ENCODE measurements at places on chromosomes 1 and 21.

- no peak for DNase-seq
Observed at GRCh38 chr1:172350856-172351255, 69.6 kb upstream of the C1orf105 start.

DNA sequence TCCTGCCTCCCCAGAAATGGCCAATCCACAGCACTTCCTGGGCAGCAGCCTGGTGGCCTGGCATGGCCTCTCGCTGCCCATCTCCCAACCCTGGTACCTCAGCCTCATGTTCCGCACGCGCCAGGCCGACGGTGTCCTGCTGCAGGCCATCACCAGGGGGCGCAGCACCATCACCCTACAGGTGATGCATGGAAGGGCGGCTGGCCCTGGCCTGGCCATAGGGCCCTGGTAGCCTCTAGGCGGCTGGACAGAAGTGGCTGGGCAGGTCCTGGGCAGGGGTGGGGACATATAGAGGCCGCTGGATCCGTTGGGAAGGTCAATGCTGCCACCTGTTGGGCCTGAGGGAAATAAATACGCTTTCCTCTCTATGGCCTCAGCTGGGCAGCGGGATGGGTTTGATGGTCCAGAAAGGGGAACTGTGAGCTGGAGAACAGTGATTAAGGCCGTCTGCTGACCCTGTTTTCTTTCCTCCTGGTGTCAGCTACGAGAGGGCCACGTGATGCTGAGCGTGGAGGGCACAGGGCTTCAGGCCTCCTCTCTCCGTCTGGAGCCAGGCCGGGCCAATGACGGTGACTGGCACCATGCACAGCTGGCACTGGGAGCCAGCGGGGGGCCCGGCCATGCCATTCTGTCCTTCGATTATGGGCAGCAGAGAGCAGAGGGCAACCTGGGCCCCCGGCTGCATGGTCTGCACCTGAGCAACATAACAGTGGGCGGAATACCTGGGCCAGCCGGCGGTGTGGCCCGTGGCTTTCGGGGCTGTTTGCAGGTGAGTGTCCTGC lies 14.4 kb downstream of the CELSR2 start:
- DNase-seq: peak; percentile 44

DNA sequence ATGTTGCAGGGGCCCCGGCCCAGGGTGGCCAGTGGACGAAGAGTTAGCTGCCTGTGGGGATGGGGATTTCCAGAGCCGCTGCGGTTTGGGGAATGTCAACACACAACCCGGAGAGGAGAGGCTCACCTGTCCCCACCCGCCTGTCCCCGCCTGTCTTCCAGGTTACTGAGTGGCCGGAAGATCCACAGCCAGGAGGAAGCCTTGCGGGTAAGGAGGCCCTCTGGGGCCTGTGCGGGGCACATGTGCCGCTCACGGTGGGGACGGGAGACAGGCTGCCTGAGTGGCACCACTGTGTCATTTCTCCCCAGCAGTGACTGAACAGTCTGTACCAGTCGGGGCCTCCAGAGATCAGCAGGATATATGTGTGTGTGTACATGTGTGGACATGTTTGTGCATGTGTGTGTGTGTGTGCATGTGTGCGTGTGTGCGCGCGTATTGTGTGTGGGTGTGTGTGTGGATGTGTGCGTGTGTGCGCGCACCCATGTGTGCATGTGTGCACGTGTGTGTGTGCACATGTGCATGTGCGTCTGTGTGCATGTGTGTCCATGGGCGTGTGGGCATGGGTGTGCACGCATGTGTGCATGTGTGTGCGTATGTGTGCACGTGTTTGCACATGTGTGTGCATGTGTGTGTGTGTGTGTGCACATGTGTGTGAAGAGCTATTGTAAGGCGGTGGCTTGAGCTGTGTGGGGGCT lies 25.6 kb downstream of the CSTB start:
- no peak for DNase-seq

- DNase-seq: no peak
Observed at GRCh38 chr1:2650967-2651645, 18.3 kb upstream of the MMEL1 start.

- no peak for DNase-seq
Observed at GRCh38 chr1:54399765-54400164, 6.4 kb downstream of the SSBP3 start.

DNA sequence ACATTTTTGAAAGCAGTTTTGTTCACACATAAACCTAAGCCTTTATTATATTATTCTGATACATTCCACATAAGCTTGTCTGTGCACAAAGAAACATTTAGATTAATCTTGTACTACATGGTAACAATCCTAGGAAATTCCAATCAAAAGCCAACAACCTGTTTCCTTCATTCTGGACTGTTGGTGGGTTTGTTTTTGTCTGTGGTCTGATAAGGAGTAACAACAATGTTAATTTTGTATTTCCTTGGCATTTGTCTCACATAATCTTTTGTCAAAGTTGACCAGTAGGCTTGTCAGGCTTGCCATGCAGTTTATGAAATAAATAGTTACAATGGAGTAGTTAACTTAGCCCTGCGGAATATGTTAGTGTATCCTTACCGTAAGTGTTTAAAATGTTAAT lies 183.3 kb downstream of the DHRS3 start:
- DNase-seq: no peak

GRCh38 chr1:225554216-225554812 lies 98.6 kb downstream of the ENAH start:
- peak; percentile 21 for DNase-seq

- DNase-seq: no peak
Observed at GRCh38 chr1:160761886-160762285, 22.8 kb downstream of the SLAMF7 start.

- DNase-seq: no peak
Observed at GRCh38 chr1:37731312-37732019, 33.5 kb downstream of the EPHA10 start.

- no peak for DNase-seq
Observed at GRCh38 chr1:8142955-8143629, 117.0 kb upstream of the ERRFI1 start.

- no peak for DNase-seq
Observed at GRCh38 chr1:31954607-31955283, 16.6 kb upstream of the PTP4A2 start.

DNA sequence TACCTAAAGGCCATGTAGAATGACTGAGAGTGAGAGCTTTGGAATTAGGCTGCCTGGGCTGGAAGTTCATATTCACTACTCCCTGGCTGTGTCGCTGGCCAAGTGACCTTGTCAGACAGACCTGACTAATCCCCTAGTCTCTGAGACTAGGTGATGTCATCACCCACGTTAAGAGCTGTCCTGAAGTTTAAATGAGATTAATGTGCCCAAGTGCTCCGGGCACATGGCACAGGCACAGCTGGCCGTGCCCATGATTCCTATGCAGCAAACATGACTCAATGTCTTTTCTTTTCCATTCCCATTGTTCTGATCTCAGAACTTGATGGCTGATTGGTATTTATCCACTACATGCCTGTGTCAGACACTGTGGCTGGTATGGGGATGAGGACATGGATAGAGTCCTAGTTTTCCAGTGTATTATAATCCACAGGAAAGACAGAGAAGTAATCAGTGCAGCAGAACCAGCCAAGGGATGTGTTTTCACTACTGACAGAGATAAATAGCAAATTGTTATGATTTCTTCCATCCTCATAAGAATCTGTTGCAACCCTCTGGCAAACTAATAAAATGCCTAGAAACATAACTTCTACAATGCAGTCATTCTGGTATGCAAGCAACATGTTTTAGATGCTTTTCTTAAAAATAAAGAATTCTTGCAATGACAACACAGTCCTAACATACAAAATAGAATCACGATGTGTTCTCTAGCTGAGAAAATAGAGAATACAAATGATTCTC lies 180.9 kb downstream of the PCP4 start:
- no peak for DNase-seq

GRCh38 chr1:198683449-198683848 lies 44.6 kb downstream of the PTPRC start:
- DNase-seq: no peak

DNA sequence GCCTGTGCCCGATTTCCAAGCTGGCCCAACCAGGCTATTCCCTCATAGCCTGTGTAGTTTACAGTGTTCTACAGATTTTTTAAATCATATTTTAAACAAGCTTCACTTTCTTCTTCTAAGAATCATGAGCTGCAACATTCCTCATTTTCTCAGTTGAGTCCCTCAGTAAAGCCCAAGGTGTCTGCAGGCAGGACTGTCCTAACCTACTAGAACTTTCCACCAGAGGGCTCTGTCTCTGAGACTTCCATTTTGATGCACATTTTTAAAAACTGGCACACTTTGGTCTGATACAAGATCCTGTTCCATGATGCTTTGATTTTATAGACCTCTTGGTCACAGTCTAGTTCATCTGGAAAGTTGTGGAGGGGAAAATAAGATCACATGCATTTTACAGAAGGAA lies 21.6 kb upstream of the SLAMF6 start:
- DNase-seq: peak; percentile 71

DNA sequence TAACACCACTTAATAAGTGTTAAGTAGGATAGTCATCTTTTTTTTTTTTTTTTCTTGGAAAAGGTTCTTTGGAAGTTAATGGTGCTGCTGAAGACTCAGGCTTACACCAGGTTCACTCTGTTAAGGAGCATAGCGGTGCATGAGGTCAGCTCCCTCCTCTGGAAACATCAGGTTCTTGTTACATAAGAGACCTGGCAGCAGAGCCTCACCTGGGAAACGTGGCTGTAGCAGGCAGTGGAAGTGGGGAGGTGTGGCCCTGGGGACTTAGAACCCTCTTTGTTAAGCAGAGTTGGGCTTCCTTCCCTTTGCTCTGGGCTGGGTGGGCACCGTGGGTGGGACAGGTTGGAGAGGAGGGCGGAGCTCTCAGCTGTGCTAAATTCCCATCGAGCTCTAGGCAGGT lies 104.1 kb downstream of the CNIH3 start:
- DNase-seq: no peak

DNA sequence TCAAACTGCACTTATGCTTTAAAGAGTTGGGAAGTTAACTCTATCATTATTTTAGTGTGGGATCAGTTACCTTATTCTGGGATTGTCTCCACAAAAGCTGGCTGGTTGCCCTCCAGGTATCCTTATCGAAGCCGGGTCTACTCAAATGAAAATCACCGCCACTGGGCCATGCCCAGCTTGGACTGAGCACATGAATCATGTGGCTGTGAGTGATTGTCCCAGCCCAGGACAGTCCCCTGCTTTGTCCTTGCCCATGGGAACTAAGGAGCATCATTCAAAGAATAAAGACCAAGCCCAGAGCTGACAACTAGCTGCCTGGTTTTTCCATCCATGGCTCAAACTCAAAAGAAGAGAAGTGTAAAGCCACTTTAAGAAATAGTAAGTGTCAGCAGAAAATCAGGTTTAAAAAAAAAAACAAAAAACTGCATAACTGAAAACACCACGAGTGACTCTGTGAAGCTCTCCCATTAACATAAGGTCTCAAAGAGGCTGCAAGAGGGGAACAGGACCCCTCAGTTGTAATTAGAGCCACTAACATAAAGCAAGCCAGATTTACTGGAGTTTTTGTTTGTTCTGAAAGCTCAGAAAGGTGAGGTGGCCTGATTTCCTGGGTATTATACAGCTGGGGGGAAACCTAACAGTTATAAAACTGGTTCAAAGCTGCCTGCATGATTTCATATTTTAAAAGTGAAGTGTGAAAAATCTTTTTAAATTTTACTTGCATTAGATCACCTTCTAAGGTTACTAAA lies 91.5 kb downstream of the KIF14 start:
- no peak for DNase-seq

DNA sequence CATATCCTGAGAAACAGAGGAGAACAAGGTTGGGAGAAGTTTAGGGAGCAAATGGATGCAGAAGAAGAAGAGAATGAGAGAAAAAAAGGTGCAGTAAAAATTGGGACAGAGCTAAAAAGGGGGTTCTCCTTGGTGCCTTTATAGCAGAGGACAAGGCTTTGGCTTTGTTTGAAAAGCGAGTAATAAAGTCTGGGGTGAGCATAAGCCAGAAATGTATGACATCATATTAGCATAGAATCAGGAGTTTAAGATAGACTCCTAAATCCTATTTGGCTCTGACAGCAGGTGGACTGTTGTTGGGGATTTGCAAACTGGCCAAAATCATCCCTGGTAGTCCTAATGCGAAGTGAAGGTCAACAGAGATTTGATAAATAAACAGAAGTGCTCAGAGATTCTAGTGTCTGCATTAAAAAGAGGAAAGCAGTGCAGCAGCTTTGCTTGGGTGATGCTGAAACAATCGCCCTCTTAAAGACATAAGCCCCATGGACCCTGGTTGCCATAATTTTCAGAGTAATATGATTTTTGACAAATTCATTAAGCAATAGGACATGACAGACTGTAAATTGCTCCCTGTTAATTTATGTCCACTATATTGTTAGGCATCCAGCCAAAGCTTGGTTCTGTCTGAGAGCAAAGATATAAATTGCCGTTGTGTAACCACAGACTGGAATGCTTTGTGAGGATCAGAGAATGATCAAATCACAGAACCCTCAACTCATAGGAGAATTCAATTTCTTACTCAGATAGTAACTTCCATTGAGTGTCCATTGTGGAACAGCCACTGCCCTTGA lies 385.0 kb upstream of the NFIA start:
- no peak for DNase-seq

- no peak for DNase-seq
Observed at GRCh38 chr1:241799416-241799815, 48.6 kb upstream of the EXO1 start.

DNA sequence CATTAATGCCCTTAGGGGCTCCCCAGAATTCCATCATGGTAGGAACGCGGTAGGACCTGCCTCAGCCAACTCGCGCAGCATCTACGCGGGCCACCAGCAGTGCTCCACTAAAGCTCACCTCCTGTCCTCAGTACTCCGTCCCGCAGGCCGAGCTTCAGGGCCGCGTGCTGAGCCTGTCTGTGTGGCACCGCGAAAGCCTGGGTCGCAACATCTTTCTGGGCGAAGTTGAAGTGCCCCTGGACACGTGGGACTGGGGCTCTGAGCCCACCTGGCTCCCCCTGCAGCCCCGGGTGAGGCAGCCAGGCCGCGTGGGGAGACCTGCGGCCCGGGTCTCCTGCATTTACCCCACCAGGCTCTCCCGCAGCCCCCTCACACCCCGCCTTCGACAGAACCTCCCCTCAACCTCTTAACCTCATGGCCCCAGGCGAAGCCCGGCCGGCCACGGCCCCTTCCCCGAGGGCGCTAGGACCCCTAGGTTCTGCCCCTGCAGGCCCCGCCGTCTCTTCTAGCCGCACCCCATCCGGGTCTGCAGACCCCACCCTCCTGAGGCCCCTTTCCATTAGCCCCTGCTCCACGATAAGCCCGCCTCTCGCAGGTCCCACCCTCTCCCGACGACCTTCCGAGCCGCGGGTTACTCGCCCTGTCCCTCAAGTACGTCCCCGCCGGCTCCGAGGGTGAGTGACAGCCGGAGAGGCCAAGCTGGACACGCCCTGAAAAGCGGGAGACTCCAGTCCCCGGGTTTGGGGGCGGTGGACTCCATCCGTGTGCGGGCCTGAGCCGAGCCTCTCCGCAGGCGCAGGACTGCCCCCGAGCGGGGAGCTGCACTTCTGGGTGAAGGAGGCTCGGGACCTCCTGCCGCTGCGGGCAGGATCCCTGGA lies 9.1 kb downstream of the SYTL1 start:
- no peak for DNase-seq

Measured in Jurkat, Clone E6-1 (cell line).